ENCODE measurements at places on chromosomes 5 and 9.

DNA sequence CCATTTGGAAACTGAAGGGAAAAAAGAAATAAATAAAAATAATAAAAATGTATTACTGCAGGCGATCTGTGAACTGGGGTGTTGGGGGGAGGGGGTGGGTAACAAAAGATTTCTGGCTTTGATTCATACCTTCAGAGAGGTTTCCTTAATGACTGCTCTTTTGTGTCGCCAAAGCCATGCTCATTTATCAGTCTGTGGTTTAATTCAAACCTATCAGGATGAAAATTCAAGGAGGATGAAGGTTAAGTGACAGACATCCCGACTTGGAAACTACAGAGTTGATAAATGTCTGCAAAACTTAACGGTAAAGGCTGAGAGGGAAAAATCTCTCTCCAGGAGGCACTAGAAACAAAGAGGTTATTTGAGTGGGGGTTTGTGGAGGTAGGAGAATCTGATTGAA, 278.2 kb downstream of the PSAT1 start:
- DNase-seq: no peak

DNA sequence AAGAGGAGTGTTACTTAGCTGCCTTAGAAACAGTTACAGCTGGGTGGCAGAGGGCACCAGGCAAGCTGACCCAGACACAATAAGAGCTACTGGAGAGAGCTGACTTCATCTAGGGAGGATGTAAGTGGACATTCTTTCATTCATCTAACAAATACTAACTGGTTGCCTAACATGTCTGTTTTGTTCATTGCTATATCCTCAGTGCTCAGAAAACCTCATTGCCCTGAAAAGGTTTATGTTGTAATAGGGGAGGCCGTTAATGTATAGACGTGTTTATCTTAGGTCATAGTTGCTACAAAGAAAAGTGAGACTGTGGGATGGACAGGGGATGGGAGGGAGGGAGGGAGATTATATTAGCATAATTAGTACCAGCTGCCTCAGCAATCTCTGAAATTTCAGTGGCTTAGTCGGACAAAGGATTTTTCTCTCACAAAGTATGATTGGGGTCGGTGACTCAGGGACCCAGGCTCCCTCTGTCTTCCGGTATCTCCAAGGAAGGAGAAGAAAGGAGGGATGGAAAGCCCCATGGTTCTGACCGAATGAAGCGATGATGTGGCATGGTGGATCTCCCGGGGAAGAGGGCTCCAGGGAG, 2.6 kb upstream of the SNX18 start:
- no peak for DNase-seq

DNA sequence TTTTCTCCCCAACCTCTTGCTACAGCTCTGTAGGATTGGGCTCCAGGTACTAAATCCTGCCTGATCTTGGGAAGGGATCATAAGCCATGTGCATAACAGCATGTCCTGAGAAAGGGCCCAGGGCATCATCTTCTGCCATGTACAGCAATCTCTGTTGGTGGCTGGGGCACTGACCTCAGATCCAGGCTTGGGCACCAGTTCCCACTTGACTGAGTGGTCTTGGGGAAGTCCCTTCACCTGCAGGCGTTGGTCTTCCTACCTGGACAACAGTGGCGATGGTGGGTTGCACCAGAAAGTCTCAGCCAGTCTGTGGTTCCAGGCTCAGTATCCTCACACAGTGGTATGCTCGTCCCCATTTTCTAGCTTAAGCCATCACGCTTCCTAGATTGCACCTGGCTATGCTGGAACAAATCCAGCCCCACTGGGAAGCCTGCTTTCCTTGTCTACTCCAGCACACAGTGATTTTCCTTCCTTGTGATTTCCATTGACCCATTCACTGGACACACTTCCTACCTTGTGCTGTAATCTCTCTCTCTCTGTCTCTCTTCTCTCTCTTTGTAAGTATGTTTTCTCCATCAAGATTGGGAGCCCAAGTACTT, 121.7 kb upstream of the PITX1 start:
- DNase-seq: no peak

DNA sequence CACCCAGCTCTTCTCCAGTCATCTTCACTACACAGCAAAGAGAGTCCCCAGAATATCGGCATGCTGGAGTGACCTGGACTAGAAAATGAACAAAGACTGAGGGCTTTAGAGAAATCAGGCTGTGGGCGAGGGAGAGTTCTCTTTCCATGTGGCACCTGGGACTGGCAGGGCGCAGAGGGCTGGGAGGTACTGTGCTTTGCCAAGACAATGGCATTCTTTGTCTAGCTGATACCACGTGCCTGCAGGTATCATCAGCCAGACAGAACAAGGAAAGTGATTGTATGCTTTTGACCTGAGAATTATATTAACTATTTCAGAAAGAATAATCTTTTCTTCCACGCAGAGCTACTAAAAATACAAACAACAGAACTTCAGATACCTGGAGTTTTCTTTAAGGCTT, 30.5 kb downstream of the DDX31 start:
- no peak for DNase-seq

DNA sequence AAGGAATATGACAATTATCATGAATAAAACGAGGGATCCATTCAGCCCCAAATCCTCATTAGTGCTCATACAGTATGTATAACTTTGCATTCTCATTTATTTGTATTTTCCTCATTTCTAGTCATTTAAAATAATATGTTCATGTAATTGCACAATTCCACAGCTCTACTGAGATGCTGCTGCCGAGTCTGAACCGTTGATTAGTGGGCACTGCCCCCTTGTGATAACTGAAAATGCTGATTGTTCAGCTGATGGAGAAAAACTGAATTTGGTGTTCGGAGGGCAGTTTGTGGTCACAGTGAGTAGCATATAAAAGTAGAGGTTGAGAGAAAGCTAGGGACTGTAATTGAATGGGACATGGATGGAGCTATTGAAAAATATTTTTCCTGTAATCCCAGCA, 12.2 kb upstream of the GPR151 start:
- DNase-seq: peak; percentile 46

Data from Ammon's horn (tissue), 1 donor.